Glomerular endothelial cell (primary cell): ENCODE measurements at places on chromosomes 5 and 9. TPM values are rescaled to one million over a fixed set of nuclear protein-coding genes. Genes with fewer than 3 reads are reported as not detected.

TMEM171 gene
- 1.7 and 2.3 TPM in 2 replicates for total RNA-seq

GMCL2 gene
- not detected in 2 replicates for total RNA-seq

GNA14 gene
- total RNA-seq = 43.6 and 67.3 TPM in 2 replicates

SLCO6A1 gene
- total RNA-seq = not detected in 2 replicates

WDR38 gene
- not detected in 2 replicates for total RNA-seq
